PC-3 (cell line): ENCODE measurements at places on chromosomes 1 and 21. TPM values are rescaled to one million over a fixed set of nuclear protein-coding genes. Genes with fewer than 3 reads are reported as not detected.

DNA sequence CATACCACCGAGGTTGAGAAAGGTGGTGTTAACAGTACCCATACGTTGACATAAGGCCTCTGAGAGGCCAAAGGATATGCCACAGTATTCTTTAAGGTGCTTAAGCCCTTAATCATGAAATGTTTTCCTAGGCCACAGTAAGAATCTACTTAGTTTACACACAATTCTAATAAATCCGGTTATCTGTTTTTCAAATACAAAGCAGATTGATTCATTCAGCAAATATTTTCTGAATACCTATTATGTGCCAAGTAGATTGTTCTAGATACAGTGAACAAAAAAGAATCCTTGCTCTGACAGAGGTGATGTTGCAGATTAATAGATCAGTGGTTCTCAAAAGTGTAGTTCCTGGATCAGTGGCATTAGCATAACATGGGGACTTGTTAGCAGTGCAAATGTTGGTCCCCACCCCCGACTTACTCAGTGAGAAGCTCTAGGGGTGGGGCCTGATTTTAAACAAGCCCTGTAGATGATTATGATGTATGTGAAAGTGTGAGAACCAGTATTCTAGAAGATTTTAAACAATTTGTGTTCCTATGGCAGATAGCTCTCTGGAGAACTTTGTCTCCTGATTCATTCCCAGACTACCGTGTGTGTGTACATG, 61.6 kb downstream of the NFIA start:
- DNase-seq: peak; percentile 75

DNA sequence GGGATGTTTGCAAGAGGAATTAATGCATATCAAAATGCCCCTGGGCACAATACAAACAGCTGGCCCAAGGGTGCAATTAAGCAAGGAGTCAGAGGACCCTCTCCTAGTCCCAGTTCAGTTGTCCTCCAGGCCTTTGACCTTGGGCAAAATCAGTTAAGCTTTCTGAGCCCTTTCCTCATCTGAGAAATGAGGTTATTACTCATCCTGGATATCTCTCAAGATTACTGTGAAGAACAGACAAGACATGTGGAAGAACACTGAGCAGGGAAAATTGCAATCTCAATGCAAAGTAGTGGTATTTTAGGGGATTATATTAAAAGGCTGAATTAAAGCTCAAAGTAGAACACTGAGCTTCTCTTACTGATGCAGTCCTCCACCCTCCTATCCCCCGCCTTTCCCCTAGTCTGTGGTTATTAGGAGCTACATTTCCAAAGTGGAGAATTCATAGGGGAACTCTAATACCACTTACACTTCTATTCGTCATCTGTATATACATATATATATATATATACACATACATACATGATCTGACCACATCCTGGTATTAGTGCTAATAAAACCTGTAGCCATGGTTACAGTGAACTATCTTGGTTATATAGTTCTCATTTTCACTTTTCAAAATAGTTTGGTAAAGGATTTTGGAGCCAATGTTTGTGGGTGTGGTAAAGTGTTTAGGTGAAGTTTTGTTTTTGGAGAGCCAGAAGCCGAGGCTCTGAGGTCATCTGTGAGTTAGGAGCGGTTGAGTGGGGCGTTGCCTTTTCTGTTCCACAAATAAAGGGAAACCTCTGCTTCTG, 18.1 kb downstream of the KIAA0040 start:
- DNase-seq: peak; percentile 84

DNA sequence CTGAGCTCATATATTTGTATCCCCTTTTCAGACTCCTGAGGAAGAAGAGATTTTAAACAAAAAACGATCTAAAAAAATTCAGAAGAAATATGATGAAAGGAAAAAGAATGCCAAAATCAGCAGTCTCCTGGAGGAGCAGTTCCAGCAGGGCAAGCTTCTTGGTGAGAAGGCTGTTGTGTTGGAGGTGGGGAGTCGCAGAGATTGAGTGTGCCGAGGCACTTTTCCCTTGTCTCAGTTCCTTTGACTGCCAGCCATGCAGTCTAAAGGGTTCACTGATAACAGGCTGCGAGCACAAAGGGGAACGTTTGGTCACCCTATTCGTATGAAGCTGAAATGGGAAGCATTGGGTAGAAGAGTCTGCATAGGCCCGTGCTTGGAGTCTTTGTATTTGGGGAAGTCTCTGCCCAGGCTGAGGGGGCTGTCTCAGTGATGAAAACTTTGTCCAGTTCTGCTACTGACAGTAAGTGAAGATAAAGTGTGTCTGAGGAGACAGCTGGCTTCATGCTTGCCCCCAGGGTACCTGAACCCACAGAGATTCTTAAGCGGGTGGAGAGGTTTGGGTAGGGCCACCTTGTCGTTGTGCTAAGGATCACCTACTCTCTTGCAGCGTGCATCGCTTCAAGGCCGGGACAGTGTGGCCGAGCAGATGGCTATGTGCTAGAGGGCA, 2.8 kb downstream of the RPS8 start:
- peak; percentile 1 for DNase-seq

DNA sequence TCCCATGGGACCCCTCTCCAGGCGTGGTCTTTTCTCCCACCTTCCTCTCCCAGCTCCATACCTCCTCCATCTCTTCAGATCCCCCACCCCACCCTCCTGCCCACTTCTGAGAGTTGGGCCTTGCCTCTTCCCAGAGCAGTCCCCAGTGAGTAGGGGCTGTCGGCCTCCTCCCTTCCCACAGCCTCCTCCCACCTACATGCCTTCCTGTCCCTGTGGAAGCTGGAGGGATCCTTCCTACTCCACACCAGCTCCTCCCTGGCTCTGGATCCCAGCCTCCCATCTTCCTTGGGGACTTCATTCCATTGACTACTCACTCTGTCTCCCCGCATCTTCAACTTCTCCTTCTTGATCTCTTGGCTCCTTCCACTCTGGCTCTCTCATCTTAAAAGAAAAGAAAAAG, 24.9 kb downstream of the KCNQ4 start:
- DNase-seq: no peak

DNA sequence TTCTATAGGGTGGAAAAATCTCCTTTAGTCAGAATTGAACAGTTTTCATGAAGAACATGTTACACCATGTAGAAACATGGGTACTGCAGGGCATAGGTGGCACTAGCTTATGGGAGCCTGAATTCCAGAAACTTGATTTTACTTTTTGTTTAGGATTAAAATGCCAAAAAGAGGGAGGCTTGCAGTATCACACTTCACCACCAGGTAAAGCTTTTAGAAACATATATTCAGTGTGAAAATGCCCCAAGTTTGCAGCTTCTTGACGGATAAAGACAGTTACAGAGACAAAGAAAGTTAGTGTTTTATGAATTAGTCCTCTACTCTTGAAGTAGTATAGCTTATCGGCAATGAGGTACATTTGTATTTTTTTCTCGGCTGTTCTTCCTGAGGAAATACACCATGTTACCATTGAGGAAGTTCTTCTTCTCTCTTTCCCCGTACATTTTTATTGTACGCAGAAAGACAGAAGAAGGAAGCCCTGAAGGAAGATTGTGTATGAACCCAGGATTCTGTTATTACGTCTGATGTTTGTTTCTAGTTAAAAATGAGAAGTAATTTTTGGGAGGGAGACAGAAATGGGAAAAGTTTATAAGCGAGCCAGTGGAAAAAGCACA, 66.1 kb downstream of the PBX1 start:
- DNase-seq: peak; percentile 54

DNA sequence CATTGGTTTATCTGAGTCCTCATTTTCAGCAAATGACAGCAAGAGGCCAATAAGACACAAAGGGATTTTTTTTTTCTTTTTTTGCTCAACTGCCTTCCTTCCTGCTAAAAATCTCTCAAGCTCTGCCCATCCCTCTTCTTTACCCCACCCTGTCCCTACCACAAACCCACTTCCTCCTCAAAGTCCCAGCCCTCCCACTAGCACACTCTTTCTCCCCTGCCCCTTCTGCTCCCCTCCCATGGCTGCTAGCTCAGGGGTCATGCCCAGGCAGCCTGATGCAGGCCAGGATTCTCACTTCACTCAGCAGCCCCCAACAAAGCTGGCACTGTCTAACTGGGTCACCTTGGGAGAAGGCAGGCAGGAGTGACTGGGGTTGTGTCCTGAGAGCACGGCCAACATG, 28.8 kb upstream of the PPP2R5A start:
- no peak for DNase-seq

GRCh38 chr1:100793659-100794058, 74.1 kb downstream of the VCAM1 start:
- DNase-seq: peak; percentile 58

DNA sequence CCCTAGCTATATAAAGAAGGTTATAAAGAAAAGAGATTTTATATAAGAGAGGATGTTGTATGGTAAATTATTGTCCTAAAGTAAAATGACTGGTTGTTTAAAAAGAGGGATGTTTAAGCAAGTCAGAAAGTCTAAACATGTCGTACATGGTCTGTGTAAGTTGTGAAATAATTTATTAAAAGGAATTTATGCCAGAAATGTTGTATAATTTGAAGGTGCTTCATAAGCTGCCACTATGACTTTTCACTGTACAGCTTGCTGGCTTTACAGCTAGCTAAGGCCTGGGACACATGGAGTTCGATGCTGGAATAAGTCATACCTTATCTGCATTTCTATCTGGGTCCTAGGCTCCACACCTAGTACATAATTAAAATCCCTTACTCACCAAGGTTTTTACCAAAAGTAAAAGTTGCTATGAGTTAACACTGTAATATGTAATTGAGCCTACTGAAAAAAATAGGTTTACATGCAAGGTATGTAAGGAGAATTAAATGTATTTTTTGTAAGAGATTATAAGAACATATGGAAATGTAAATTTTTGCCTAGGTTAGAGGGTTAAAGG, 59.0 kb upstream of the EDEM3 start:
- no peak for DNase-seq

Gene SEC16B
- 0.07 and 0.40 TPM in 2 replicates for total RNA-seq

Gene ASPM
- 28.6 and 35.0 TPM in 2 replicates for total RNA-seq
